ENCODE measurements at places on chromosomes 3 and 15. TPM values are rescaled to one million over a fixed set of nuclear protein-coding genes. Genes with fewer than 3 reads are reported as not detected.

- H3K4me3 ChIP-seq = no peak overlapping the region
- H3K27me3 ChIP-seq = no peaks in the 10 kb centered on the region
- H3K36me3 ChIP-seq = no peaks in the 10 kb centered on the region
- H3K4me1 ChIP-seq = peaks cover 40% of the 10 kb centered on the region
- DNase-seq = no peak
Measured at GRCh38 chr3:66479532-66479947, 21.3 kb downstream of the LRIG1 start.

DNA sequence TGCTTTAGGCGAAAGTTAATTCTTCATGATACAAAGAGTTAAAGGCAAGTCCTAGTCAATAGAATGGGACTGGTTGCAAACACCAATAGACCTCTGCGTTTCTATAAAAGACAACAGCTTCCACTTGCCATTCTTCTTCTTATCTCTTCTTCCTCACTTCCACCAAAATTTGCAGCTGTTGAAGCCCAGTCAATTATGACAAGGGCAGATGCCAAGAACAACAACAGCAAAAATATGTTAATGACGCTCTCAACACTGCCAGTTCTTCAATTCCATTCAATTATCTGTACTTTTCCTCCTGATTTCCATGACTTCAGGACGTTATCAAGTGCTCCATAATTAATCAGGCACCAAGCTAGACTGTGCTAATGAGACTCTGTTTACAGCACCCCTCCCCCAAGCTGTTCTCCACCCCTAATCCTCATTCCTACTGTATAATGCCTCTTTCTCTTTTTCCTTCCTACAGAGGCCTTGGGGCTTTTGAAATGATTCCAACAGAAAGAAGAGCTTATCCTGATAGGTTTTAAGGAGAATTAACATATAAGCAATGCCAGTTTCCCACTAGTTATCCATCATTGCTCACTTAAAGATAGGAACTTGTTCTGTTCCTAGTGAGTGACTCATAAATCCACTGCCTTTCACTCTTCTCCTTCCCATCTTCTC, 1160.5 kb downstream of the IGSF11 start:
- no peak overlapping the region for H3K4me3 ChIP-seq
- no peak for DNase-seq
- H3K27me3 ChIP-seq = no peaks in the 10 kb centered on the region
- H3K4me1 ChIP-seq = no peaks in the 10 kb centered on the region
- no peak overlapping the region for H3K27ac ChIP-seq

DNA sequence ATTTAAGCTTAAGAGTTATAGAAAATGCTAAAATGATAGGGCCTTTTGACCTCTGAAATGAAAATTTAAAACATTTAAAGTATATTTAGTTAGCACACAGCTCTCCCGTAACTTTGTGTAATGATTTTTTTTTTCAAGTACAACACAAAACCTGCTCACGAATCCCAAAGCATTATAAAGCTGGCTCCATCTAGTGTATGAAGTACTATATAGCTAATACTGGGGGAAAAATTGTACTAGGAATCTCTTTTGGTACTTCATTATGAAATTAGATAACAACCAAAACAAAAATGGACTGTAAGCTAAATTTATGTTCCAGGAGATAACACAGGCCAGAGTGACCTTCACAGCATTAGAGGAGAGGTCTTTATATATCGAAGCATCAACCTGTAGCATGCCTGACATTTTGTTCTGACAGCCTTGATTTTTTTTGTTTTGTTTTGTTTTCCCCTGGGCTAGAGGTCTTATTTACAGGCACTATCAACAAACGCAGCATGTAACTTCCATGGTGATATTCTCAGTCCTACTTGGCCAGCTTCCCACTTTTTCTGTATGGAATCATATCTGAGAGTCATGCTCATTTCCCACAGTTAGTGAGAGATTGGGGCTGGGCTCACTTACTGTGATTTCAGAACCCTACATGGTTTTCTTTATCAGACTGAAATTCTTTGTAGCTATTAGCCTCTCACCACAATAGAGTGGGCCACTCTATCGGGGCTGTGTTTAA, 116.3 kb downstream of the MITF start:
- DNase-seq = no peak
- H3K4me1 ChIP-seq = no peaks in the 10 kb centered on the region
- no peak overlapping the region for H3K27ac ChIP-seq

- no peak overlapping the region for H3K4me3 ChIP-seq
- H3K27me3 ChIP-seq = no peaks in the 10 kb centered on the region
- H3K27ac ChIP-seq = no peak overlapping the region
- H3K4me1 ChIP-seq = no peaks in the 10 kb centered on the region
Measured at GRCh38 chr15:93848490-93848889, 382.9 kb upstream of the MCTP2 start.

- H3K27ac ChIP-seq = no peak overlapping the region
- DNase-seq = no peak
- H3K27me3 ChIP-seq = no peaks in the 10 kb centered on the region
- no peaks in the 10 kb centered on the region for H3K4me1 ChIP-seq
- H3K36me3 ChIP-seq = no peaks in the 10 kb centered on the region
Measured at GRCh38 chr3:62686503-62687294, 188.5 kb downstream of the CADPS start.

GRCh38 chr3:20041197-20041780, 1.0 kb downstream of the KAT2B start:
- no peak for DNase-seq
- H3K4me3 ChIP-seq = peak overlapping the region; percentile 84
- H3K27me3 ChIP-seq = no peaks in the 10 kb centered on the region
- no peaks in the 10 kb centered on the region for H3K36me3 ChIP-seq
- peak overlapping the region; percentile 97 for H3K27ac ChIP-seq
- peaks cover 42% of the 10 kb centered on the region for H3K4me1 ChIP-seq

DNA sequence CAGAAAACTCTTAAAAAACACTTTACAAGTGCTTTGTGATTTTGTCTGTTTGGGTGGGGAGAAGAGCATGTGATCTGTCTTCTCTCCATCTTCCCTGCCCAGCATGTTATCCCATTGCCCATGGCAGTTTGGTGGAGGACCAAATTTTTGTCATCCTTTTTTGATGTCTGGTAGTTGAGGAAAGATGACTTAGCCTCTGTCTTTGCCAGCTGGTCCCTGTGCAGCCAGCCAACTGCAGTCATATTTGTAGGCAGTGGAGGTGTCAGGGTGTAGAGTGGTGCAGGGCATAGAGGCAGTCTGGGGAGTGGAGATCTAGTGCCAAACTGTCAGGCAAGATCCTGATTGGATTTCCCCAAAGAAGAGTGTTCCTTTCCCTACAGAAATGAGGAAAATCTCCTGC, 40.7 kb downstream of the GASK1A start:
- peaks cover 61% of the 10 kb centered on the region for H3K4me1 ChIP-seq
- no peak overlapping the region for H3K4me3 ChIP-seq
- no peaks in the 10 kb centered on the region for H3K36me3 ChIP-seq
- H3K27ac ChIP-seq = peak overlapping the region; percentile 3
- DNase-seq = no peak

DNA sequence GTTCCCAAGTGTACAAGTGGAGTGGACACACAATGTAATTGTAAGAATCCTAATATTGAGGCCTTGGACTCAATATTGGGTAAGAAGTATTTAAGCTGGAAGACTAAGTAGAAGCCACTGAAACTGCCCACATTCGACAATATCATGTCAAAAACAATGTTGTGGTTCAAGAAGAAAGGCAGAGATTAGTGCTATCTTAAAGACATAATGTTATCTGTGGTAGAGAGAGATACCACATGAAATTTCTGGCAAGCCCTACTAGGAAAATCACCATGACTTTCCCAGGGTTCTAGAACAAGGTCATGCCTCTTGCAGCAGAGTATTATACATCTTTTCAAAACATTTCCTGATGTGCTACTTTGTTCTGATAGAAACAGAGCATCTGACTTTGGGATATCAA, 192.6 kb downstream of the RAP2B start:
- no peak for DNase-seq
- no peak overlapping the region for H3K4me3 ChIP-seq
- no peaks in the 10 kb centered on the region for H3K27me3 ChIP-seq

DNA sequence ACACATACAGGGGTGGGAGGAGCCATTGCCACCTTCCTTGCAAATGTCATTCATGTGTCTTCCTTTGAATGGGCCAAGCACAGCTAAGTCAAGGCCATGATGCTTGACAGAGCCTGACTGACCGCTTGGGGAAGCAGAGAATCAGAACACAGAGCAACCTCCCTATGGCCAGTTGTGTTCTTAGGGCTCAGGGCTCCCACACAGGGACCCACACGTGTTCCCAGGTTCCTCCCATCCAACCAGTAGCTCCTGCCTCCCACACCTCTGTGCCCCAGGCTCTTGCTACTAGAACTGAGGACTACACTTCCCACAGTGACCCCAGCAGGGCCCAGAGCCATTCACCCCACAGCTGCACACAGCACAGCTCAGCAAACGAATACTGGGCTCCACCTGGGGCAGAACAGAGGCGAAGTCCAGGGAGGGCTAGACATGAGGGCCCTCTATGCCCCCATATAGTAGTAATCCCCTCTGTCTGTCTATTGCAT, 42.9 kb downstream of the KLF15 start:
- no peak overlapping the region for H3K4me3 ChIP-seq
- H3K36me3 ChIP-seq = no peaks in the 10 kb centered on the region
- H3K4me1 ChIP-seq = no peaks in the 10 kb centered on the region
- no peak for DNase-seq
- H3K27me3 ChIP-seq = no peaks in the 10 kb centered on the region
- no peak overlapping the region for H3K27ac ChIP-seq

GRCh38 chr3:43950775-43951174, 260.0 kb downstream of the ABHD5 start:
- no peak for DNase-seq
- H3K27ac ChIP-seq = no peak overlapping the region
- no peaks in the 10 kb centered on the region for H3K27me3 ChIP-seq
- H3K4me1 ChIP-seq = peaks cover 15% of the 10 kb centered on the region
- H3K4me3 ChIP-seq = no peak overlapping the region

DNA sequence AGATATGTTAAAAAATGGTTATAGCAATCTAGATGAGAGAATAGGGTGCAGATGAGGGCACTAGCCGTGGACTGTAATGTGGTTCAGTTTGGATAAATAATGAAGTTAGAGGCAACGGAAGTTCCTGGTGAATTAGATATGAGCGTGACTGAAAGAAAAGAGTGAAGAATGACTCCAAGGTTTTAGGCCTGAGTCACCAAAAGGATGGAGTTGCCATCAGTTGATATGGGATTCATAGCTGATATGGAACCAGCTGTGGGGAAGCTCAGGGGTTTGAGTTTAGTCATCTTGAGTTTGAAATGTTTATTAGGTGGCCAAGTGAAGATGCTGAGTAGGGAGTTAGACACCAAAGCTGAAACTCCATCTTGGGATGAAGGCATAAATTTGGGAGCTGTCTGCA, 66.2 kb downstream of the SSR3 start:
- H3K36me3 ChIP-seq = no peaks in the 10 kb centered on the region
- H3K4me1 ChIP-seq = peaks cover 7% of the 10 kb centered on the region
- no peak overlapping the region for H3K4me3 ChIP-seq
- DNase-seq = no peak

- DNase-seq = no peak
- H3K4me3 ChIP-seq = no peak overlapping the region
- no peaks in the 10 kb centered on the region for H3K4me1 ChIP-seq
- H3K27ac ChIP-seq = no peak overlapping the region
- H3K36me3 ChIP-seq = no peaks in the 10 kb centered on the region
- H3K27me3 ChIP-seq = no peaks in the 10 kb centered on the region
Measured at GRCh38 chr3:1583044-1583443, 490.2 kb downstream of the CNTN6 start.

- H3K36me3 ChIP-seq = no peaks in the 10 kb centered on the region
- no peak for DNase-seq
- no peak overlapping the region for H3K27ac ChIP-seq
- peaks cover 47% of the 10 kb centered on the region for H3K4me1 ChIP-seq
Measured at GRCh38 chr15:73923488-73924164, 2.6 kb upstream of the LOXL1 start.

GRCh38 chr3:150602426-150603152, 532 bp upstream of the SELENOT start:
- H3K27me3 ChIP-seq = no peaks in the 10 kb centered on the region
- peak overlapping the region; percentile 99 for H3K27ac ChIP-seq
- peak overlapping the region; percentile 92 for H3K4me3 ChIP-seq
- no peak for DNase-seq
- peaks cover 8% of the 10 kb centered on the region for H3K36me3 ChIP-seq
- H3K4me1 ChIP-seq = peaks cover 18% of the 10 kb centered on the region

- no peaks in the 10 kb centered on the region for H3K4me1 ChIP-seq
- H3K27ac ChIP-seq = no peak overlapping the region
- H3K36me3 ChIP-seq = no peaks in the 10 kb centered on the region
- DNase-seq = no peak
- no peak overlapping the region for H3K4me3 ChIP-seq
- H3K27me3 ChIP-seq = no peaks in the 10 kb centered on the region
Measured at GRCh38 chr3:138359148-138359918, 11.0 kb downstream of the MRAS start.

- H3K27ac ChIP-seq = peak overlapping the region; percentile 42
- H3K4me3 ChIP-seq = no peak overlapping the region
- H3K27me3 ChIP-seq = no peaks in the 10 kb centered on the region
- no peaks in the 10 kb centered on the region for H3K36me3 ChIP-seq
- DNase-seq = peak; percentile 54
Measured at GRCh38 chr3:190566043-190566933, 52.4 kb downstream of the IL1RAP start.

- H3K27ac ChIP-seq = peak overlapping the region; percentile 95
- DNase-seq = no peak
- no peaks in the 10 kb centered on the region for H3K27me3 ChIP-seq
- H3K36me3 ChIP-seq = peaks cover 24% of the 10 kb centered on the region
Measured at GRCh38 chr3:129161860-129162271, 1.0 kb upstream of the ISY1 start.

DNA sequence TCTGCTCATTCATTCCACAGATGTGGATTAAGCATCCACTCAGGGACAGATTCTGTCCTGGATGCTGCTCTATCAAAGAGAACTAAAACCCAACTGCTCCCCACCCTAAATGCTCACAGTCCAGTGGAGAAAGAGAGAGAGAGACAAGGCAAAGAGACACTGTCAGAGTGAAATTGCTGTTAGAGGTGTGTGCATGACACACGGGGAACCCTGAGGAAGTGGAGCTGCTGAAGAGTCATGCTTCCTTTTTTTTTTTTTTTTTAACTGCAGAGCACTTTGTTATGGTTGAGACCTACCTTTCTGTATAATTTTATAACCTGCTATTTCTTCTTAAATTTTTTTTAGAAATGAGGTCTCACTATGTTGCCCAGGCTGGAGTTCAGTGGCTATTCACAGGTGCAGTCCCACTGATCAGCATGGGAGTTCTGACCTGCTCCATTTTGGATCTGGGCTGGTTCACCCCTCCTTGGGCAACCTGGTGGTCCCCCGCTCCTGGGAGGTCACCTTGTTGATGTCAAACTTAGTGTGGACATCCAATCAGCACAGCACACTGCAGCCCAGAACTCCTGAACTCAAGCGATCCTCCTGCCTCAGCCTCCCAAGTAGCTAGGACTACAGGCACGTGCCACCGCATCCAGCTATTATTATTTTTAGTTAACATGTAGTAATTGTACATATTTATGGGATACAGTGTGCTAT, 18.2 kb upstream of the PSTPIP1 start:
- H3K27ac ChIP-seq = peak overlapping the region; percentile 2
- DNase-seq = no peak
- peaks cover 5% of the 10 kb centered on the region for H3K4me1 ChIP-seq
- H3K27me3 ChIP-seq = no peaks in the 10 kb centered on the region

Gene C3orf85
- not detected for total RNA-seq

Gene PP2D1
- total RNA-seq = not detected

Gene USP8
- total RNA-seq = 37.4 TPM

Gene FOXB1
- 0.05 TPM for total RNA-seq

Gene DUOXA2
- 0.05 TPM for total RNA-seq

Gene DCP1A
- total RNA-seq = 12.3 TPM

Gene VPS13C
- total RNA-seq = 38.1 TPM

Gene PTH1R
- 0.80 TPM for total RNA-seq

Gene IQCF5
- not detected for total RNA-seq

Gene XIRP1
- total RNA-seq = 0.52 TPM

Measured in thymus (tissue), 14 donors.